Fibroblast of pulmonary artery (primary cell): ENCODE measurements at places on chromosomes 4 and X.
A peak's percentile ranks its signal among the peaks of the same experiment; 100 is the strongest.

GRCh38 chr4:139666735-139667281 is 1.2 kb downstream of the MGST2 start:
- peak; percentile 72 for DNase-seq

- peak; percentile 30 for DNase-seq
These were observed 442.0 kb upstream of the ADGRL3 start for GRCh38 chr4:60757986-60758680.

GRCh38 chr4:42655269-42655637 is 1.7 kb downstream of the ATP8A1 start:
- no peak for DNase-seq

GRCh38 chrX:153771415-153772315 is 7.6 kb downstream of the PLXNB3 start:
- DNase-seq, result no peak

GRCh38 chrX:154058214-154058997 is 38.7 kb upstream of the IRAK1 start:
- no peak for DNase-seq

- no peak for DNase-seq
These were observed 132.0 kb downstream of the CPZ start for GRCh38 chr4:8724436-8725070.

DNA sequence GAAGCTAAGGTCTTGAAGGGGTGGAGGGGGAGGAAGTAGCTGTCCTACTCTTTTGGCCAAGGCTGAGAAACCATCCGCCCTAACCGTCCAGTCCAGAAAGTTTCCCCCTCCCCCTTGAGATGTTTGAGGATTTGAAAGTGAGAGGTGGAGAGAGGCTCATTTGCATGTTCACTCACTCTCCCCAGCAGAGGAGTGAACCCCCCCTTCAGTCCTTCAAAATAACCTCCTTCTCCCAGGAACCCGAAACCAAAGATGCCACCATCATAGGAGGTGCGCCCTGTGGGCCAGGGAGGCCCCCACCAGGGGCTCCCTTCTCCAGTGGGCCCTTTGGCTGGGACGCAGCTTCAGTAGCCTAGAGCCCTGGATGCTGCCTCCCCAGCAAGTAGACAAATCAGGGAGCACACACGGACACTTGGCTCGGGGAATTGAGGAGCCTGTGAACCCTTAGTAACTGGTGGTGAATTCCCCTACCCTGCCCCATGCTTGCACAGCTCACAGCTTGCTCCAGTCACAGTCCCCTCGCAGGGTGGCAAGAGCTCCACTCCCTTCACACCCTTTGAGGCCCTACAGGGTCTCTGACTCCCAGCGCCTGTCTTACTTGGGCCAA is 25.6 kb downstream of the ELF4 start:
- DNase-seq, result no peak

GRCh38 chrX:23369027-23369426 is 34.4 kb downstream of the PTCHD1 start:
- DNase-seq, result no peak

DNA sequence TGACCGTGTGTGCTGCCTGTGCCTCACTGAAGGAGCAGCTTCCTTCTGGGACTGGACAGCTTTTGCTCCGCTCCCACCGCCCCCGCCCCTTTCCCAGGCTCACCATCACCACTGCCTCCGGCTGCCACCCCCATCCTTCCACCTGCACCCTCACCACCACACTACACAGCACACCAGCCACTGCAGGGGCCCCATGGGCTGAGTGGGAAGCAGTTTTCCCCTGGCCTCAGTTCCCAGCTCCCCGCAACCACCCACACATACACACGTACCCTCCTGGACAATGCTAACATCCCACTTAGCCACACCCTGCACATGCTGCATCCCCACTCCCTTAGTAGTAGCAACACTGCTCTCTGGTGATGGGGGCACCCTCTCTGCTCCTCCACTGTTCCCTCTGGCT is 29.6 kb upstream of the COX18 start:
- no peak for DNase-seq

DNA sequence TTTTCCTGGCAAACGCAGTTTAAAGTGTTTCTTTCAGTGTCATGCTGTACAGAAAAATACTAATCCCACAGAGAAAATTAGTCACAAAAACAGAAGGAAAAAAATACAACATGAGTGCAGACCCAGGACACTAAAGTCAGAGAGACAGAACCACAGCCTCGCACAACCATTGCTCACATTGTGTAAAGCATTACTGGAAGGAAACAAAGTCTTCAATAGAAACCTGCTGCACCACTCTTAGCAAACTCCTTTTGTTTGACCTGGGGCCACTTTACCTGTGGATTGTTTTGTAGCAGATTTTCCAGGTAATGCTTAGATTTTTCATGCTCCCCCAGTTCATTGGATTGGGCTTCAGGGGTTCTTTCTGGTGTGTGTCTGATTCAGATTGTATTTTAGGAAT is 131.8 kb upstream of the TMLHE start:
- no peak for DNase-seq

- peak; percentile 53 for DNase-seq
These were observed 37.0 kb downstream of the IRS4 start for GRCh38 chrX:108699368-108699767.

GRCh38 chrX:109600237-109600651 is 24.7 kb downstream of the KCNE5 start:
- DNase-seq, result peak; percentile 7

DNA sequence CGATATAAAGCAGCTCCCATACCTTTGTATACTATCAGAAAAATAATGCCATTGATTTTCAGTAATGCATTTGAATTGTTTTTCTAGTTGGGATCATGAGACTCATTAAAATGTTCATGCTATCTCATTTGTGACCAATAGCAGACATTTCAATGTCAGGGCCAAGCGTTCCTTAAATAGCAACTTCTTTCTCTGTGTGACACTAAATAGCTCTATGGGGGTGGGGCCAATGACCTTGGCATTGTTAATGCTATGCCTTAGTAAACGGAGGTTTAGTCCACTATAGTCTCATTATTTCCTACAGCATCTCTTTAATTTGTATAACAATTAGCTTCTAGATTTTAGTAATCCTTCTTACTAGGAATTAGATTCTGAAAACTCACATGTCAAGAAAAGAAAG is 48.6 kb upstream of the ARHGAP24 start:
- no peak for DNase-seq

DNA sequence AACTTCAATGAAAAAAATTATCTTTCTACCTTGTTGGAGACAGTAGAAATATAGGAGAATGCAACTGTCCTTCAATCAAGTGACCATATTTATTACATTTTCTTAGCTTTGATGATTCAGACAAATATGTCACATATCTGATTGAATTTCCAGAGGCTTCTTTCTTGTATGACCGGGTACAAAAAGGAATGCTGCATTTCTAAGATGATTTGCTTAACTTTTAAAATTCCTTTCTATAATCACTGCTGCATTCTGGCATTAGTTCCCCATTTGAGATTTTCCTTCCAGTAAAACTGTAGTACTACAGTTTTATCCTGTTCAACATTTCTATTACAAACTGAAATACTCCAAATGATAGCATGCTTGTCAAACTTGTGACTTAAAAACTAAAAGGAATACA is 5.2 kb downstream of the MFSD8 start:
- DNase-seq, result no peak

GRCh38 chr4:93960450-93960849 is 131.9 kb downstream of the ATOH1 start:
- DNase-seq, result no peak

DNA sequence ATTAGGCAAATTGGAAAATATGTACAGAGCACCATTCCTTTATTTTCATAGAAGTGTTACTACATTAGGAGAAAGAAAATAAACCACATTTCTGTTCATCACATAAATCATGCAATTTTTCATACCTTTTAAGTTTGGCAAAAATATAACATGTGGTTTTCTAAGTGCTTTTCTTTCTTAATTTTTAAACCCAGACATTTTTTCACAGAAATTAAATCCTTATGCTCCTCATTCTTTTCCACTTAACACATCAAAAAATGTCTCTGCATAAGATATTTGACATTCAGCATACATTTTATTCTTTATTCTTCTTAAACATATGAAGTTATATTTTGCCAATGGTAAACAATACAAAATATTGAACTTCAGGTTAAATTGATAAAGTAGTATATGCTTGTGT is 826.6 kb upstream of the SLIT2 start:
- DNase-seq, result no peak

GRCh38 chr4:110474481-110474880 is 1.5 kb upstream of the ENPEP start:
- DNase-seq, result no peak

DNA sequence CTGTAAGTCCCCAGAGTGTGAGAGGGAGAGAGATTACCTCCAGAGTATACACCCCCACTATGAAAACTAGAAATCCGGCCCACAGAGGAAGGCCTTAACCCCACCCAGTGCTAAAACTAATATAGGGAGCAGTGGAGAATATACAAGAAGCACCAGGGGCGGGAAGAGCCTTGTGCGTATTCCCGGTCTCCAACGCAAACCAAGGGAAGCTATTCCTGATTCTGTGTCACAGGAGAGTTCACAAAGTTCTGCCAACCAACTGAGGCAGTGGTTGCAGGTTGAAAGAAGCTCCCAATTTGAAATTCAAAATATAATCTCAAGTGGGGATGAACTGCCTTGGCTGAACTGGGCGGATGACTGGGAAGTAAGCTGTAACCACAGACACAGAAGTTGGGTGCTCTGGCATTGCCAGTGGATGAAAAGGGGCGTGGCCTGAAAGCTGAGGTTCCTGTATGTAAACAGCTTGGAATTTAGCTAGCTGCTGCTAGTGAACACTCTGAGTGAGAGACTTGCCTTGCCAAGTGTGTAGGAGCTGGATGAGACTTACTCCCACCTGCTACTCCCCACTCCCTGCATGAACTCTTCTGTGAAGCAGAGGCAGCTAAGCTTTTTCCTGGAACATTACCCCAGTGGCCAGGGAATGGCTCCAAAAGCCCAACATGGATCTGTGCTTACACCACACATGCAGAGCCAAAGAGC is 32.7 kb downstream of the ELF2 start:
- peak; percentile 80 for DNase-seq

DNA sequence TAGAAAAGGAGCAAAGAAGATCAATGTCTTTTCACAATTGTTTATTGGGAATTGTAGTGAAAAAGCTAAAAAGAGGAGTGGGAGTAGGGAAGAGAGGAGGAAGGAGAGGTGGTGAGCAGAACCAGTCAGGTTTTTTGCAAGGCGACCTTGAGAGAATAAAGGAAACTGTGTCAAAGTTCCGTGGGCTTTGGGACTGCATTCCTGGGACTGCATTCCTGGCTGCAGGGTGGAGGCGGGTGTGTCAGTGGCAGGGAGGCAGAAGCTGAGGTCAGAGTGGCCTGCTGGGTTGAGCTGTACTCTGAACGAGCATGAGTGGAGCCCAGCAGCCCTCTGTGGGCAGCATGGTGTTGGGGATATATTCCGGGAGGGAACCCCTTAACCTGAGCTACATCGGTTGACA is 66.8 kb upstream of the UCP1 start:
- DNase-seq, result peak; percentile 32

DNA sequence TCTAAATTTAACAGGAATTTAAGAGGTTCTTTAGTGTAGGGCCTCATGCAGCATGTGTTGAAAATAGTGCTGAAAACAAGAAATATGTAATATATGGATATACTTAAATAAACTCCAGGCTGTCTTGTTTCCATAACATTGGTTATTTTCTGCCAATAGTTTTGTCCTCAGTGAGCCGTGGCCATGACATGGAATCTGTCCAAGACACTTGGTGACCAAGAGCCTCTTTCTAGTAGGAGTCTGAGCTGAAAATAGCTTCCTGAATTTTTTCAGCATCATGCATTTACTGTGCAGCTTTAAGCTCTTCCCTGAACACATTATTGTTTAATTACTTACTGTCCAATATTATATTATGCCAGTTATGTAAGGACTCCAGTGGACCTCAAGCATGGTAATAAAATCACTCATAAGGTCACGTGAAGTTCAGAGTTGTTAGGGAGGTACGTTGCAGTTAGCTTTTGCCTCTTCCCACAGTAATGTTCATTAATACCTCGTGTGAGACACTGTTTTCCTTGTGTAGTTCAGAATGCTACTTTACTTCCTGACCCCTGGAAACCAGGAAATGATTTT is 488.2 kb downstream of the GRID2 start:
- no peak for DNase-seq

DNA sequence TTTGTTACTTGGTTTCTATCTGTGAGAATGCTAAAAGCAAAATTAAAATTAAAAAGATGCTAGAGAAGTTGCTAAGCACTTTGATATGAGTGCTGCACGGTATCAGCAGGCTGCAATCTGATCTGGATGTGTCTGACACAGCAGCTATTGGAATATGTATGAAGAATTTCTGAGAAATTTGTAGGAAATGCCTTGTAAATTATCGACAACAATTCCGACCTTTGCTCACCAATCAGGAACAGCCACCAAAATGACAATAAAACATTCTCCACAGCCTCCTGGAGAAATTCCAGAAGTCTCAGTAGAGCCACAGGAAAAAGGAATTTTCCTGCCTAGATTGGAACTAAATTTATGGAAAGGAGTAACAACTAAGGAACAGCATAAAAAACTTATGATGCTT is 82.5 kb downstream of the TIGD2 start:
- DNase-seq, result no peak

DNA sequence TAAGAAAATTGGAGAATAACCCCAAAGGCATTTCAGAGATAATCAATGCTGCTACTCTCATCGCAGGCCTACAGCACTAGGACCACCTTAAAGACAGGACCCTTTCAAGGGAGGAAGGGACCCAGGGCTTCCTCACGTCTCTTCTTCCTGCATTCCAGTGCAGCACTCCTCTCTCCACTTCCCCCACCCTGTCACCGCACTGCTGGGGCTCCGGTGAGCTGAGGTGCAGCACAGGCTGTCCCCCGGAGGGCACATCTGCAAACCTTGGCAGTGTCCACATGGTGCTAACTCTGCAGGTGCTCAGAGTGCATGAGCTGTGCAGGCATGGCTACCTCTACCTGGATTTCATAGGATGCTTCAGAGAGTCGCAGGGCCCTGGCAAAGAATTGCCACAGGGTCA is 305.6 kb downstream of the DCHS2 start:
- no peak for DNase-seq

DNA sequence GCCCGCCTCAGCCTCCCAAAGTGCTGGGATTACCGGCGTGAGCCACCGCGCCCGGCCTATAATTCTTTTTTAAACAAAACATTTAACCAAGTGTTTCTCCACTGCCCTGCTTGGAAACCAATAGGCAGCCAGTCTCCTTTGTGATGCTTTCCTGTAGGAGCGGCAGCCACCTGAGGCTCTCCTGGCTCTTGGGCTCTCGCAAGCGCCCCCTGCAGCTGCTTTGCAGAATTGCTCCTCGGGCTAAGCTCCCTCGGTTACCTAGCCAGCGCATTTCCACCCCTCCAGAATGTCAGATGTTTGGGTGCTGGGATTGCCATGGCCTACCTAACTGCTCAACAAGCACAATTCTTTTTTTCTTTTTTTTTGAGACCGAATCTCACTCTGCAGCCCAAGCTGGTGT is 7.7 kb downstream of the S100P start:
- DNase-seq, result no peak

- peak; percentile 8 for DNase-seq
These were observed 105.6 kb upstream of the SMIM31 start for GRCh38 chr4:164648151-164648848.

- no peak for DNase-seq
These were observed 26.0 kb upstream of the SETD7 start for GRCh38 chr4:139582044-139582443.

GRCh38 chr4:139609647-139610046 is 53.6 kb upstream of the SETD7 start:
- peak; percentile 57 for DNase-seq

- DNase-seq, result no peak
These were observed 23.5 kb upstream of the SOWAHD start for GRCh38 chrX:119734897-119735339.

GRCh38 chr4:155722816-155723499 is 35.9 kb upstream of the GUCY1B1 start:
- no peak for DNase-seq

- DNase-seq, result no peak
These were observed 120.5 kb upstream of the WDR1 start for GRCh38 chr4:10237131-10237530.
